ENCODE measurements at places on chromosomes 13 and 19. TPM values are rescaled to one million over a fixed set of nuclear protein-coding genes. Genes with fewer than 3 reads are reported as not detected.

The NLRP7 gene
- not detected for total RNA-seq

The GSX1 gene
- total RNA-seq: not detected

DNA sequence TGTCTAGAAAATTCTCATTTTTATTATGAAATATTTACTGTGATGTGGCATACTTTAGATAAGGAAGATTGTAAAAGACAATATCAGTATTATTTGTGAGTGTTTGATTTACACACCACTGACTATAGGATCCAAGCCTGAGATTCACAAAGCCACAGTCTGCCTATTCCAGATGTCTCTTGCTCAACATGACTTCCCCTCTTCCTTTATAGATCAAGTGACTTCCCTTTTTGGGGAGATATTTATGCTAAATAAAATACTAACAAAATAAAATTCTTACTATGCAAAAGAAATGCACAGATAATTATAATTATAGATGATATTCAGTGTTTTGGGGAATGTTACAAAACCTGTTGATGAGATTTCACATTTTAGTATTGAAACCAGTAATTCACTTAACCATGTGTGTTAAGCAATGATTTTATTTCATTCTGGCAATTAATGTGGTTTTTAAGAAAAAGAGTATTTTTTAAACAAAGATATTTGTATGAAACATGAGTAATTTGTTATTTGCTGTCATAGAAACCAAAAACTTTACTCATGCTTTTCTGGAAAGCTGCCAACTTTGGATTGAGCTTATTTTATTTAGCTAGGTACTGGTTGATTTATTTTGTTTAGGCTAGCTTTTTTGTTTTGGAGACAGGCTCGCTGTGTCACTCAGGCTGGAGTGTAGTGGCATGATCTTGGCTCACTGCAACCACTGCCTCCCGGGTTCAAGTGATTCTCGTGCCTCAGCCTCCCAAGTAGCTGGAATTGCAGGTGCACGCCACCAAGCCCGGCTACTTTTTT is 13.7 kb upstream of the GPR183 start:
- no peak for DNase-seq

DNA sequence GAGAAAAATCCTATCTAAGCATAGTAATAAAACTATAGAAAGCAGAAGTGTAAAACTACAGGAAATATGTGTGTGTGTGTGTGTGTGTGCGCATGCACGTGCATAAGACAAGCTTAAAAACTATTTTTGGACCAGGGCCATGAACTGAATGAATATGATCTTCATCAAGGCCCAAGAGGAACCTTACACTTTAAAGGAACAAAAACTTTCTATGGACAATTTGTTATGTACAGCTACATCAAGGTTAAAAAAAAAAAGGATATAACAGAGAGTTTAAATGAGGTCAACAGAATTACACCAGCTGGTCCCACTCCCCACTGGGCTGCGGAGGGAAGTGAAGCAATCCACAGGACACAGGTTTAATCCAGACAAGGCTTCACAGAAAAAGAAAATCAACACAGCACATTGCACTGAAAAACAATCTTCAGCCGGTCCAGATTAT is 151.1 kb downstream of the LHFPL6 start:
- DNase-seq: no peak

GRCh38 chr19:56085571-56086275 is 35.4 kb downstream of the ZNF787 start:
- DNase-seq: no peak

DNA sequence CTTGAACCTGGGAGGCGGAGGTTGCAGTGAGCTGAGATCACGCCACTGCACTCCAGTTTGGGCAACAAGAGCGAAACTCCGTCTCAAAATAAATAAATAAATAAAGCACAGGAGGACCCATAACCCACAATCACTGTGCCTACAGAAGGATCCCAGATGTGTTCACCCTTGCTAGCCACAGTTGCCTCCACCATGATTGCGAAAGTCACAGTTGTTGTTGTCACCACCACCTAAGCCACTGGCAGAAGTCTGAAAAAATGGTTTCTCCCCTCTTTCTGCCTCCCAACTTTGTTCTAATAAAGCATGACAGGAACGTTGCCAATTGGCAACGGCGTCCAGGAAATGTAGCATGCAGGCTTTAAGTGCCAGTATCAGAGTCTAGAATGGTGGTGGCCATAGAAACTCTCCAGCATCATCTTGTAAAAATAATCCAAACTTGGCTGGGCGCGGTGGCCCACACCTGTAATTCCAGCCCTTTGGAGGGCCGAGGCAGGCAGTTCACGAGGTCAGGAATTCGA is 2.2 kb upstream of the EPS15L1 start:
- DNase-seq: no peak

DNA sequence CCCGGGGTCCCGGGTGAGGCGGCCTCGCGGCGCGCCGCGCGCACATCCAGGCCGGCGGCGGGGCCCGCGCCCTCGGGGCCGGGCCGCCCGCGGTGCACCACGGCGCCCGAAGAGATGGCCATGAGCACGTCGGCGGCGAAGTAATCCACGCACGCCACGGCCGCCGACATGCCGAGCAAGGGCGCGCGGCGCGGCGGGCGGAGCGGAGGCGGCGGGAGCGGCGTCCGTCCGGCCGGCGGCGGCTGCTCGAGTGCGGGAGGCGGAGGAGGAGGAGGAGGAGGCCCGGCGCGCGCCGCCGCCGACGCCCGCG is at the start of gene KLF16:
Gene KLF16 (minus strand): TSS at position 252 of the 310 bp plus-strand sequence. CDS start 82 bp downstream, at position 170.
- no peak for DNase-seq

- no peak for DNase-seq
Measured at GRCh38 chr19:28485292-28485691, 727.7 kb downstream of the UQCRFS1 start.
